ENCODE measurements at places on chromosomes 16 and 17.

DNA sequence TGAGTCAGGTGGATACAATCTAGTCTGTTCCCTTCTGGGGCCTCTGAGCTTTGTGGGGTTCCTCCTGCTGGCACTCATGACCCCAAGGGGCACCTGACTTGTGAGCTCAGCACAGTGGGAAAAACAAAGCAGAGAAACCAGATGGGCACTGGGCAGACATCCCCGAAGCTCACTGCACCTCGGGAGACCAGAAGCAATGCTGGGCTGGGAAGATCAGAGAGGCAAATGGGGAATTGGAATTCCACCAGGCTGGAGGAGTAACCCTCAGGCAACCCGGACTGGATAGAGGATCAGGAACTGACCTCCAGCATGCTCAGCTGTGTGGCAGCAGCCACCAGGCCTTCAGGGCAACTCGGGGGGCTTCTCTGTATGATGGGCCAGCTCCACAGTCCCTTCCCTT is 50.3 kb downstream of the ABCC12 start:
- DNase-seq, result no peak

DNA sequence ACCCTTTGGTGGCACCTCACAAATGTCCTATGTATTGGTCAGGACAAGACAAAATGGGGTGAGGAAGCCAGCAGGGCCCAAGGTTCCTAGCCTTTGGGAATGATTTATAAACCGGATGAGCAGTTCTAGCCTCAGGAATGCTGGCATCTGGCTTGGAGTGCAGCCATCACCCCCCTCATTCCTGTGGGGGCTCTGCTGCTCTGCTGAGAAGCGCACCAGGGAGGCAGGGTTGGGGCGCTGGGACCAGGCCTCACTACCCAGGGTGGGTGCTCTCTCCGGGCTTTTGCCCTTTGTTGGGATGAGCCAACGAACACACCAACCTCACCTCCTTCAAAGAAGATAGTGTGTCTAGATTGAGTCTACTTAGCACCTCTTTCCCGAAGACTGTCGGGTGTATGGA is 39.2 kb downstream of the TMEM11 start:
- no peak for DNase-seq

DNA sequence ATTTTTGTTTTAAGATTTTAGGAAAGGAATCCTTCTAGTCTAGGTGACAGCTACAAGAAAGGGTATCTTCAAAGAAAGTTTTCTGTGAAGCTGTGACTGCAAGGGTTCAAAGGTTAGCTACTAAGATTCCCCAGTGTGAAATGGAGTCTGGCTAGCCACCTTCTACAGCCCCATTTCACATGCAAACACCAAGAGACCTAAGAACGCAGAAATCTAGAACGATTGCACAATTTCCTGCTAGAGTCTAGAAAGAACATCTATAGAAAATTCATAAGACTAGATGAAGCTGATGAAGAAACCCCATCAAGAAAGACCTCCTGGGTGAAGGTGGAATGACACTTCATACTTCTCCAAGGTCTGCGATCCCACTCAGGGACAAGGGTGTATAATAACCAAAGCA is 77.1 kb downstream of the STX8 start:
- DNase-seq, result no peak

DNA sequence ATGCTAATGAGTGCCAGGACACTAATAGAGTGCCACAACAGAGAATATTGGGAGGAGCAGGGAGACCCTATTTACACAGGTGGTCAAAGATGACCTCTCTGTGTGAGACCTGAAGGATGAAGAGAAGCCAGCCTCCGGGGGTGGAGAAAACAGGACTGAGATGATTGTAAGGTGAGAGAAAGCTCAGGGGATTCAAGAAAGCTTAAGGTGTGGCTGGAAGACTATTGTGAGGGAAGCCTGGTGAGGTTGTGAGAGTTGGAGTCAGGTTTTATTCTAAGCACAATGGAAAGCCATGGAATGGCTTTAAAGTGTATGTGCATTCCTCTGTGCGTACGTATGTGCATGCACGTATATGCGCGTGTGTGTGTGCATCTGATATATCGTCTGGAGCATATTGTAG is 10.4 kb upstream of the MARCHF10 start:
- DNase-seq, result no peak

DNA sequence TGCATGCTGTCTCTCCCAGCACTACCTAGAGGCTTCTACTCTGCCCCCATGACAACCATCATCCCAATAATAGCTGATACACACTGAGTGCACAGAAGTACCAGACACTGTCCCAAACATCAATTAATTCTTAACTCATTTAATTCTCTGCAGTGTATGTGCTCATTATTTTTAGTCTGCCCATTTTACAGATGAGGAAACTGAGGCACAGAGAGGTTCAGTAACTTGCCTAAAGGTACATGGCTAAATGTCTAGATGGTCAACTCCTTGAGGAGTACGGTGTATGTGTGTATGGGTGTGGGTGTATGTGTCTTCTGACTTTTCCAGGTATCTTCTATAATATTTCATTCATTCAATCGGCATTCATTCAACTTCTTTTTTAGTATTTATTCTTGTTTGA is 407.9 kb downstream of the SOX9 start:
- no peak for DNase-seq

DNA sequence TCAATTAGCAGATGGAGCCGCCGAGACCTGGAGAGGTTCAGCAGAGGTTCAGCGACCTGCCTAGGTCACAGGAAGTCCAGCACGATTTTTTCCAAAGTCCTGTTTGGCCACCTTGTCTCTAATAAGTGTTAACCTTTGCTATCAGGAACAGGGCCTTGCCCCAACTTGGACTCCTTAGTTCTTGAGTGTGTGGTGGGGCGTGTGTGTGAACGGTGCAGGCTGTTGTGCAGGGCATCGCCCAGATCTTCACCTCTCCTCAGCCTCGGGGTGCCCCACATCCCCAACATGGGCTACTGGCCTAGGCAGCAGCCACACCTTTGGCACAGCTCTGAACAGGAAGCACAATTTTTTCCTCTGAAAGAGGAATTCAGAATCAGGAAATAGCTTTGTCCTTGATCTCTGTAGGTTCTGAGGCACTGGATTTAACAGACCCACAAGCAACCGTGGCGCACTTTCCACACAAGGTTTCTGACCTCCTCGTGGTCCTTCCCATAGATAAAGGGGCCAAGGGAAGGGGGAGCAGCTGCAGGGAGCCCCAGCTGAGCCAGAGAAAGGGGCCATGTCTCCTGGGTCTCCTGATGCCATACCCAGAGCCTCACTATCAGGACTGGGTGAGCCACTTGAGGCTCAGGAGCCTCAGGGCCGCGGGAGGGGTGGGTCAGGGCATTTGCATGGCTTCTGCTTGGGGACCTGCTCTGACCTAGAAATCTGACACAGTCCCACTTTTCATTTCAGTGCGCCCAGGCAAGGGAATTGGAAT is 10.4 kb downstream of the MPRIP start:
- DNase-seq, result no peak

DNA sequence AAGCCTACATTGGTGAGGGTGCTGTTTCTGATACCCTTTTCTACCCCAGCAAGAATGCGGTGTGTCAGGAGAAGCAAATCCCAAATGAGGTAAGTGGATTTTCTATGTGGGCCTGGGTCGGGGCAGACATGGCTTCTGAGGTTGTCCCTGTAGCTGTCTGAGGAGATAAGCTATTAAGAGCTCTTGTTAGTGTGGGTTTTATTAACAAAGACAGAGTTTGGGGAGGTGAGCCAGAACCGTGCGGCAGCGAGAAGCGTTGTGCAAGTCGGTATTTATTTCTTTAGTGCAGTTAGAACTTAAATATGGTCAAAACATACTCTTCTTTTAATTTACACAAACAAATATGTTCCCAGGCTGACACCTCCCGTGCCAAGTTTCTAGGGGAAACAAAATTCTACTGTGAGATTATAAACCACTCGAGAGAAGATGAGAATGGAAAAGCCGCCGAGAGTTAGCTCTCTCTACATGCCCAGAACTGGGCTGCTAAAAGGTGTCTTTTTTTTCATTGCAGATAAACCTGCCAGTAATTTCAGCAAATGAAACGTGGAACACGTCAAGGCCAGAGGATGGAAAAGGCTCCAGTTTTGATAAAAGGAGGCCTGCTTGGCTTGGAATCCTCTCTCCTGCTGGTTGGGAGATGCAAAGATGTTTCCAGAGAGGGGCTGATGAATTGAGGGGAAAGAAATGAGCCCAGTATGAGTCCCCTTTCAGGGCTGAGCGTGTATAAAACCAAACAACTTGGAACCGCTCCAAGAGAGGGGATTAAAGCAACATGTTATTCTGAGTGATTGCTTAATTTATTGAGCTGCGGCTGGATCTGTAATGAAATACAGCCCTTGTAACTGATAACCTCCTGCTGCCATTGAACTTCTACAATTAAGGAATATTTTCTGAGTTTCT is 254.6 kb downstream of the MRTFB start:
- DNase-seq, result no peak

GRCh38 chr17:69959283-69959682 is 115.7 kb upstream of the KCNJ16 start:
- no peak for DNase-seq

DNA sequence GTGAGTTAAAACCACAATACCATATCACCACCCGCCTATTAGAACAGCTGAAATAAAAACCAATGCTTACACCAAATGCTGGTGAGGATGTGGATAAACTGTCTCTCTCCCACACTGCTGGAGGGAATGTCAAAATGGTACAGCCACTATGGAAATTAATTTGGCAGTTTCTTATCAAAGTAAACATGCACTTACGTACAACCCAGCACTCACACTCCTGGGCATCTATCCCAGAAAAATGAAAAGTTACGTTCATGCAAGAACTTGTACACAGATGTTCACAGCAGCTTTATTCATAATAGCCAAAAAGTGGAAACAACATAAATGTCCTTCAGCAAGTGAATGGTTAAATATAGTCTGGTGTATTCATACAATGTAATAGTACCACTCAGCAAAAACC is 173.2 kb upstream of the MYOCD start:
- no peak for DNase-seq

GRCh38 chr17:64687961-64688360 is 25.9 kb upstream of the SMURF2 start:
- no peak for DNase-seq

- no peak for DNase-seq
Observed at GRCh38 chr17:13367154-13367553, 234.6 kb downstream of the HS3ST3A1 start.

DNA sequence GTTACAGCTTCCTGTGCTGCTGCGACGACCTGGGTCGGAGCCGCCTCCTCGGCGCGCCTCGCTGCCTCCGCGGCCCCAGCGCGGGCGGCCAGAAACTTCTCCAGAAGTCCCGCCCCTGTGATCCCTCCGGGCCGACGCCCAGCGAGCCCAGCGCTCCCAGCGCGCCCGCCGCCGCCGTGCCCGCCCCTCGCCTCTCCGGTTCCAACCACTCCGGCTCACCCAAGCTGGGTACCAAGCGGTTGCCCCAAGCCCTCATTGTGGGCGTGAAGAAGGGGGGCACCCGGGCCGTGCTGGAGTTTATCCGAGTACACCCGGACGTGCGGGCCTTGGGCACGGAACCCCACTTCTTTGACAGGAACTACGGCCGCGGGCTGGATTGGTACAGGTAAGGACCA is 746 bp downstream of the HS3ST2 start:
- DNase-seq, result no peak

DNA sequence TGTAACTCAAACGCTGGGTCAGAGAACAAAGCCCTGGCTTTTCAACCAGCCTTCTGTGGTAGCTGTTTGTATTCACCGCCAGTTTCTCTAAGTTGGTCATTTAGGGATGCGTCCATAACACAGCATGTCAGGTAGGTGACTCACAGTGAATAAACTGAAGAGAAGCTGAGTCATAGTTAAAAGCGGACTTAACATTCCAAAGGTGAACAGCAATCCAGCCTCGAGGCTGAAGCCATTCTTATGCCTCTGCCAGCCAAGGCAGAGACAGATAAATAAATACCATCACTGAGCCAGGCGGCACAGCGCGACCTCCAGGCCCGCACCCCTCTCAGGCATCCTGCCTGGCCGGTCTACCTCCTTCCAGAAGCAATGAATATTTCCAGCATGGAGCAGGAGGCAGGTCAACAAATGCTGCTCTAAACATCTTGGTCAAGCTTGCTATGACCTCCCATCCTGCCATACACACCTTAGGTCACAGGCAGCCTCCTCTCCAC is 12.4 kb upstream of the CACNG4 start:
- DNase-seq, result no peak

GRCh38 chr16:85637061-85637807 is 24.1 kb downstream of the GSE1 start:
- DNase-seq, result no peak

DNA sequence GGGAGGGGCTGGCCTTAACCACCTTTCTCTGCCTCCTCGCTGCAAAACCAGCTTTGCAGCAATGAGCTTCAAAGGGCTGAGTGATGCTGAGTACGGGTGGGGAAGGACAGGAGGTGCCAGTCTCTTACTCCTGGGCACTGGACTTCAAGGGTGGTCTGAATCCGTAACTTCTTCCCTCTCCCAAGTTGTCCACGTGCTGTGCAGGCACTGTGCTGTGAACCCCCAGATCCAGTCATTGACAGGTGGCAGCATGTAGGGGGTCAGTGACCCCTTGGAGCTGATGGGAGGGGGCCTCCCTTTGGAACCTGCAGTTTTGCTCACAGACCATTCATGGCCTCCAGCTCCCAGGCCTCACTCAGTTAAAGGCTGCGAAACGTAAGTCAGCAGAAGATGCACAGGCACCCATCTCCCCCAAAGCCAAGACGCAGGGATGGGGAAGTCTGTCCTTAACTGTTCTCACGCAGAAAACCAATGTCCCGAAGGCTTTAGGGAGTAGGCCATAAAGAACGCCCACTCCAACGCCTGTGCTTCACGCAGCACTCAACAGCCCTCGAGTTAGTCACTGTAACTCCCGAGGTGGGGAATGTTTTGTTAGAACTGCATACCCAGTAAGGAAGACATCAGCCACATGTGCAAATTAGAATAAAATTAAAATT is 7.9 kb downstream of the LITAFD start:
- no peak for DNase-seq

DNA sequence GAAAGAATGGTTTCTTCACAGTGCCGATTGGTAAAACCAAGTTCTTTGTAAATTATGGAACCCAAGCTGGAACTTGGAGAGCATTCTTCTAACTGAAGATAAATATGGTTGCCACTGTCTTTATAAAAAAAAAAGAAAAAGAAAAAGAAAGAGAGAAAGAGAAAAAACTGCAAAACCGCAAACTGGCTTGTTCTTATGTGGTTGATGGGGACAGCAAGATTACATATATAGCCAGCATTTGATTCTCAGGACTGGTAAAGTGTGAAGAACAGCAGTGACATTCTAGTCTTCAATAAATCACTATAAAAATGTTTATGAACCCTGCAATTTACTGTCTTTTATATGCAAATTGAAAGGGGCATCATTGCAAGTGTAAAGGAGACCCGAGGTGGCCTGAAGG is 605.1 kb downstream of the MAF start:
- no peak for DNase-seq

GRCh38 chr17:13759518-13760335 is 158.0 kb upstream of the HS3ST3A1 start:
- no peak for DNase-seq

- DNase-seq, result peak; percentile 81
Observed at GRCh38 chr17:45225964-45226530, 4.4 kb downstream of the FMNL1 start.
